AG04449 (cell line): ENCODE measurements at places on chromosomes 11 and 22.

DNA sequence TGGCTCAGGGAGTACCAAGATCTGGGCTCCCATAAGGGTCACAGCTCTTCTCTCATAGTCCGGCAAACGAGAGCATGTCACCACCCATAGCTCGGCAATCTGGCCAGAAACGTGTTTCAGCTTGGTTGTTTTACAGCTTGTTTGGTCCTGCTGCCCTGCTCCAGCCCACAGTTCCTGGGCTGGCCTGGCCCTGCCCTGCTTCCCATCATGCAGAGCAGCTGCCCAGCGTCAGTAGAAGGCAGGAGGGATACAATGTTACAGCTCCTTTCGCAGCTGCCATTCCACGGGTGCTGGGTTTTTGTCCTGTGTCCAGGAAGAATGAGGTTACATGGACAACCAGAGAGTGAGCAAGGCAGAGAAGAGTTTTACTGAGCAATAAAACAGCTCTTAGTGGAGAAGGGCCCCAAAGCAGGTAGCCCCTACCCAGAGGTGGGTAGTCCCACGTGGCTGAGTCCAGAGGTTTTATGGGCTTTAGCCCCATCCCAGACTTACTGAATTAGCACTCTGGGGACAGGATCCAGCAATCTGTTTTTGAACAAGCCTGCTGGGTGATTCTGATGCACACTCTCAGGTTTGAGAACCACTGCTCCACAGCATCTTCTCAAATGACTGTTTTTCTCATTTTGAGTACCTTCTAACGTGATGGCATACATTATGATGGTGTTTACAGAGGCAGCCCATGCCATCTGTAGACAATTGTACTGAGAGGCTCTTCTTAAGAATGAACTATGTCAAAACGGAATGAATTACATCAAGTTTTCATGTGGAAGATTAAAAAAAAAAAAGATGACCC, 5.8 kb upstream of the MS4A18 start:
- DNase-seq = no peak

DNA sequence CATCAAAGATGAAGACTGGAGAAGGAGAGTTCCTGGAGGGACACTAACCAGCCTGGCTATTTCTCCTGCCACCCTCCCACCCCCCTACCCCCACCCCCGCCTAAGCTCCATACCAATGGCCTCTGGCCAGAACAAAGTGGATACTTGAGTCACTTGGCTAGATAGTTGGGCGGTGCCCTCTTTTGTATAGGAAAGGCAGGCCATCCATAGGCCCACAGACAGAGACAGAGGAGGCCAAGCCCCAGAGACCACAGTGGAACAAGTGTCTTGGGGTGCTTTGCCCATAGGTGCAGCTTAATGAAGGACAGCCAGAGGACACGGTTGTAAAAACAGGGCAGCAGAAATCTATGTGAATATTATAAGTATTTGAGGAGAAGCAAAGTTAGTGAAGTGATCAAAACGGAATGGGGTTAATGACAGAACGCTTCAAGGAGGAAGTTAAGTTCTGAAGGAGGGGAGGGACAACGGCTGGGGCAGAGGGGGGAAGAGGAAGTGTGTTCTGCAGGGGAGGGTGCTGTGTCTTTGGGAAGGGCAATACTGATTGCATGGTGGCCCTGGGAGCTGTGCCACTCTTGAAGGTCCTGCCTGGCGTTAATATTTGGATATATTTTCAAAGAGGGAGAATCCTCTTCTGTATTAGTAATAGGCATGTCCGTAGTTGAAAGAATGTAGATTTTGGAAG, 32.7 kb downstream of the FLI1 start:
- DNase-seq = no peak

DNA sequence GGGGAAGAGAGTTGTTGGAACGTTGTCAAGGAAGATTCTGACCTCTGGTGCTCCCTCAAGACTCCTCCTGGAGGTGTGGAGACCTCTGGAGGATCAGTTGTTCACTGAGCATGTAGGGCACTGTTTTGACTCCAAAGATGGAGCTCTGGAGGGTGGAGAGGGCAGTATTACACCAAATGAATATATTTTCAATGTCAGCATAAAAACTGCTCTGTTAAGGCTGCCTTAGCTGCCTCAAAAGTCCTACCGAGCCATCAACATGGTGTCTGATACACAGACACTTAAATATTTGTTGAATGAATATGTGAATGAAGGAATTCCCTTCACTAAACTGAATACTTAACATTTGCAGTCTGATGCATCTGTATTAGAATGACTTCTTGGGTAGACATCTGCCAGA, 144.2 kb upstream of the SPON1 start:
- no peak for DNase-seq

- no peak for DNase-seq
Observed at GRCh38 chr11:88979641-88980040, 86.1 kb downstream of the GRM5 start.

DNA sequence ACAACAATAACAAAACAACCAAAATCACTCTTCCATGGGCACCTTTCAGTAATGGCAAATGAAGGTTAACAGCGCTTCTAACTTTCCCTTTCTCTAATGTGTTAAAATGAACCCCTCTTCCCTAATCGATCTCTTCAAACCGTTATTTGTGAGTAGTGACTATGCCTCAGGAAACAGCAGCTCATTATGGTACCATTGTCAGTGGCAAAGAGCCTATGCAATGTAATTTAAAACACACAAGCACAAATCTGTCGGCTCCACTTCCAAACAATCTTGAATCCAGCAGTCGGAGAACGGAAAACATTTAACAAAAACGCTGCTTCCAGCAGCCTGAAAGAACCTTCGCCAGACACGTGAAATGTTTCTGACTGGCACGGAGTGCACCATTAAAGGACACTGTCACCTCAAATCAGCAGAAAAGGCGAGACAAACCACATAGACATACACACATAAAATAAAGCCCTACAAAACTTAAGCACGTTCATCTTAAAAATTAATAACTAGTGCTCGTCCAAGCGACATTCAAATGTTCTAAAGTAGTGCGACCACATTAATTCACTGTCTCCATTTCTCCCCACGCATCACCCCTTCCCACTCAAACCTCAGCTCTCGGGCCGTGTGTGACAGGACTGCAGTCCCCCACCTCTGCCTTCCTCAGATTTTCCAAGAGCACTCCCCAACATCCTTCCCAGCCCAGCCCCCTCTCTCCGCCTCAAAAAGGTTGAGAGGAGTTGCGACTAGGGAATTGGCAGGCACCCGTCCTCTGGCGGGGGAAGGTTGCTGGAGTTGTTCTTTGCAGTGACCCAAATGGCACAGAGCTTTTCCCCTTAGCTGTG, 748 bp downstream of the RAB30 start:
- DNase-seq = no peak
